ENCODE measurements at places on chromosomes 3 and 15. TPM values are rescaled to one million over a fixed set of nuclear protein-coding genes. Genes with fewer than 3 reads are reported as not detected.

DNA sequence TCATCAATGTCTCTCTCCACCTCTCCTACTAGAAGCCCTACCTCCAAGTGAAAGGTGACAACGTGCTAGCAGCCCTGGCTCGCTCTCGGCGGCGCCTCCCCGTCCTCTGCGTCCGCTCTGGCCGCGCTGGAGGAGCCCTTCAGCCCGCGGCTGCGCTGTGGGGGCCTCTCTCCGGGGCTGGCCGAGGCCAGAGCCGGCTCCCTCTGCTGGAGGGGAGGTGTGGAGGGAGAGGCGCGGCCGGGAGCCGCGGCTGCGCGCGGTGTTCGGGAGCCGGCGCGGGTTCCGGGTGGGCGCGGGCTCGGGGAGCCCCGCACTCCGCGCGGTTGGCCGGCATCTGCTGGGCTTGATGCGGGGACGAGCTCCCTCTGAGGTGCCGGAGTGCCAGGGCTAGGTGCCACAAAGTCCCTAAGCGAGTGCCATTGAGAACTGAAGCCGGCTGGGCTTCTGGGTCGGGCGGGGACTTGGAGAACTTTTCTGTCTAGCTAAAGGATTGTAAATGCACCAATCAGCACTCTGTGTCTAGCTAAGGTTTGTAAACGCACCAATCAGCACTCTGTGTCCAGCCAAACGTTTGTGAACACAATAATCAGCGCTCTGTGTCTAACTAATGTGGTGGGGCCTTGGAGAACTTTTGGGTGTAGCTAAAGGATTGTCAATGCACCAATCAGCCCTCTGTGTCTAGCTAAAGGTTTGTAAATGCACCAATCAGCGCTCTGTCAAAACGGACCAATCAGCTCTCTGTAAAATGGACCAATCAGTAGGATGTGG lies 84.8 kb upstream of the ARRDC4 start:
- peak; percentile 40 for DNase-seq

GRCh38 chr3:12408984-12409683 lies 75.1 kb upstream of the TSEN2 start:
- DNase-seq = no peak

- peak; percentile 94 for DNase-seq
Observed at GRCh38 chr15:75758071-75758872, 45.6 kb upstream of the CSPG4 start.

Gene NDUFAF3
- 49.9 TPM for total RNA-seq

DNA sequence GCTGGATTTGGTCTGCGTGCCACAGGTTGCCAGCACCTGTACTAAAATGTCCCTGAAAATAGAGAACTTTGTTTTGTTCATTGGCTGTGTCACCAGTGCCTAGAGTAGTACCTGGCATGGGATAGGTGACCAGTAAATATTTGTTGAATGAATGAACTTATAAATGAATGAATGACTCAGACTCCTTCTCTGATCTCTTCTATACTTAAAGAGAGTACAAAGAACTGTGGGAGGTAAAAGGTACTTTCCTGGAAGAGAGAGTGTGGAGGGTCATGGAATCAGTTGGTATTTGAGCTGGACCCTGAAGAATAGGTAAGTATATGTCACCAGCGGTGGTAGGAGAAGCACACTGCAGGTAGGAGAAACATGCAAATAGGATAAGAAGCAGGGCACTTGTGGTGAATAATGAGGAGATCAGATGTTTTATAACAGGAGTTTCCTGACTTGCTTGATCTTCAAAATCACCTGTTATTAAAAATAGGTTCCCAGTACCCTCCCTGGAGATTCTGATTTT lies 149.4 kb downstream of the LPP start:
- no peak for DNase-seq

- no peak for DNase-seq
Observed at GRCh38 chr3:152301745-152302181, 33.0 kb downstream of the MBNL1 start.

- no peak for DNase-seq
Observed at GRCh38 chr3:134350861-134351311, 23.4 kb downstream of the AMOTL2 start.

- DNase-seq = no peak
Observed at GRCh38 chr3:180316321-180316720, 279.6 kb upstream of the PEX5L start.

DNA sequence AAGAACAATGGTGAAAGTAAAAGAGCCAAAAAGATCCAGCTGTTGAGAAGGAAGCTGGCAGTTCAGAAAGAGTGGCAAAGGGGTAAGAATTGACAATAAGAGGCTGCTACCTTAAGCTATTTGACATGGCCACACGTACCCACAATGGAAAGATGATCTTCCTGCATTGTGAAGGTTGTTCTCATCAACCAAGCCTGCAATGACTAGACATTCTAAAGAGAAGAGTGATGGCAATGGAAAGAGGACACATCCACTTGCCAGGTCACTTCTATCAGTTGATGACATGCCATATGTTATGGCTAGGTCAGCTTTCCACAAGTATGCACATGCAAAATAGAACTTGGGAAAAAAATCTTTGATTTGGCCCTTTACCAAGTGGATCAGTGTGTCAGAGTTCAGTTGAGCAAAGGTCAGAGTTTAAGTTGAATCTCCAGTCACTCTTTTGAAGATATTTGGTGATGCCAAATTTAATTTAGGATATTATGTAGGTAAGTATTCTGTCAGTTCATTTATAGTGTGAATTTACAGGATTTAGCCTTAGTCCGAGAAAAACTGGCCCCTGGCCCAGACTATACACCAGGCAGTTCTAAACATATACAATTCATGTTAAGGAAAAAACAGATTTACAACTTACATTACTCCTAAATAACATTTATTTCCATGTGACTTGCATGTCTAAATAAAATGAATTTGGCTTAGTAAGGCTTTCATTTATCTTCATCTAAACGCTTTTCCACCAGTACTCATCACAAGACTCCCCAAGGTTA lies 104.9 kb upstream of the FLNB start:
- peak; percentile 59 for DNase-seq

Gene SETD5
- 178 TPM for total RNA-seq

GRCh38 chr3:168250415-168250861 lies 154.7 kb upstream of the GOLIM4 start:
- peak; percentile 17 for DNase-seq

Gene GXYLT2
- total RNA-seq = 8.0 TPM

DNA sequence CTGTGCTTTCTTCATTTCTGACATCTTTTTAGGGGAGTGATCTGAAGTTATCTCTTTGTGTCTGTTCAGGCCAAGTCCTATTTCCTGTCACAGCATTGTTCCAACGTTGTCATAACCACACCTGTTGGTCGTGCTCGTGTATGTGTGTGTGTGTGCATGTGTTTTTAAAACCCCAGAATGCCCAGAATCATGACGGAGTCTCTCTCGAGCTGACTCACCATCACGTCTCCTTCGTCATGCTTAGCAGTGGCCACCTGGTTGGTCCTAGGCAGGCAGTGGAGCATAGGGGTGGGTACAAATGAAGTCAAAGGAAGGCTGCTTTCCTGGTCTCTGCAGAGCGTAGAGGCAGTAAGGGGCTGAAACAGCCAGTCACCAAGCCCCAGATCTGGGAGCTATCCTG lies 126.8 kb upstream of the ABHD17C start:
- DNase-seq = no peak

Gene SCN5A
- 2.5 TPM for total RNA-seq

DNA sequence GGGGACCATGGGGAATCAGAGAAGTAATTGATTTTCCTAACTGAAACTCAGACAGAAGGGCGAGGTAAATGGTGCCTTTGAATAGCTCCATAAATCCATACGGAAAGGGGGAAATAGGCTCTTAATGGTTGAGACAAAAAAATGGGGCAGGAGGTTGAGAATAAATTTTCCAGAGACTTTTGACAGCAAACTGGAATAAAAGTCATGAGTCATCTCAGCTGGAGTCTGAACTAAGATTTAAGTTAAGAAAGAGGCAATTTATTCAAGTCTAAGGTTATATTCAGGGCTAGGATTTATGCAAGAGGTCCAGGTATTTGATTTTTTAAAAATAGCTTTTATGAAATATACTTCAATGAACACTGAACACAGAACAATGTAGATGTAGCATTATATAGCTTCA lies 238.7 kb upstream of the RORA start:
- no peak for DNase-seq

DNA sequence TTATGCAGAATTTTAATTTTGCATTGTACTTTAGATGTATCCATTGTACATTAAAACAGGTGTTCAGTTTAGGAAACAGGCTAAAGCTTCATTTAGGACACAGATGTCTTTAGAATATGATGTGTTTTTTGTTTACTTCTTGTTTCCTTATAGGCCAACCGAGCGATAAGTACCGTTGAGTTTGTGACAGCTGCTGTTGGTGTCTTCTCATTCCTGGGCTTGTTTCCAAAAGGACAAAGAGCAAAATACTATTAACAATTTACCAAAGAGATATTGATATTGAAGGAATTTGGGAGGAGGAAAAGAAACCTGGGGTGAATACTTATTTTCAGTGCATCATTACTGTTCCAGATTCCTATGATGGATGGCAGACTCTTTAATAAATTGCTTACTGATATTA lies 29.4 kb downstream of the PLAAT1 start:
- no peak for DNase-seq

DNA sequence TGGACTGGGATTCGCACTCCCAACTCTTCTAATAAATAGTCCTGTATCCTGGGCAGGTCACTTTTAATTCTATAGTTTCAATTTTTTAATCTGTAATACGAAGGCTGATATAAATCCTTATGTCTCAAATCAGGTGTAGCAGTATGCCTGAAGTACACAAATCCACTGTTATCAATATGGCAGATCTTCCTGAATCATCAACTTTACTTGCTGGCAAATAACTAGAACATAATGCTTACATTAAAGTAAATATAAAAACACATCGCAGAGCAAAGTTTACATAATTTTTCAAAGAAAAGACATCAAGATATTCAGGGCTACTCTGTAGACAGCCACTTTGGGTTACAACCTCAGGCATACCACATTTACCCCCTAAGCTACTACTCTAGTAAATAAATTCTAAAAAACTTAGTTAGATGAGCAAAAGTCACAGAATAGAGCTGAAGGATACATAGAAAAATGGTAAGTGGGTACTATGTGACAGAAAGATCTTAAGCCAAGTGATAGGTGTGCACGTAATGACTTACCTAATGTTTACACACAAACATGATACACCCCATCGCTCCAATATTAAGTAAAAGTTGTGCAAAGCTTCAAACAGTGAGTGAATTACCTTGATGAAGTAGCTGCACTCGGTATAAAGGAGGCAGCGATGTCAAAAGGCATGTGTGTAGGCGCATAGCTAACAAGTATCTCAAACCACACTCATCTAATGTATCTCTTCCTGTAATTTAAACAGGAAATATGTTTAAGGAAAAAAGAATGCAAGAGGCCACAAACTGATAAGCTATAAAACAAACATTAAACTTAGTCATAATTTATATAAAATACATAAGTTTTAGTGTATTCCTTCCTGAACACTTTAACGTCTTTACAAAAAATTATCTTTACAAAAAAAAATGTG lies 127.9 kb downstream of the DMXL2 start:
- no peak for DNase-seq
